ENCODE measurements at places on chromosomes 5 and 9. TPM values are rescaled to one million over a fixed set of nuclear protein-coding genes. Genes with fewer than 3 reads are reported as not detected.

Gene PLPP7
- total RNA-seq, result 7.9 TPM

Gene CARD6
- 5.9 TPM for total RNA-seq

Gene FOXD4
- not detected for total RNA-seq

Gene QRFP
- not detected for total RNA-seq

Gene ALDH1A1
- 69.4 TPM for total RNA-seq

Gene MACROH2A1
- 253 TPM for total RNA-seq

Gene TMC1
- 2.1 TPM for total RNA-seq

Gene IL3
- total RNA-seq, result not detected

Gene C7
- total RNA-seq, result 0.12 TPM

Gene NKD2
- total RNA-seq, result not detected

Gene SLC36A1
- 9.9 TPM for total RNA-seq

Gene CCNJL
- 0.12 TPM for total RNA-seq

Gene INSL4
- not detected for total RNA-seq

Gene PAEP
- not detected for total RNA-seq

Gene NTNG2
- 3.5 TPM for total RNA-seq

Gene GFI1B
- total RNA-seq, result not detected

Gene RASGRF2
- total RNA-seq, result 12.5 TPM

Gene NOXA1
- 1.00 TPM for total RNA-seq

Gene PCDHB10
- 0.12 TPM for total RNA-seq

Gene ASS1
- 186 TPM for total RNA-seq

Gene SEMA6A
- total RNA-seq, result 0.12 TPM

Gene EDIL3
- total RNA-seq, result 4.8 TPM

Gene SPATA31D4
- under 0.01 TPM for total RNA-seq

Gene HACD4
- total RNA-seq, result 9.1 TPM

Gene SPINK13
- total RNA-seq, result 0.37 TPM

Gene LAMC3
- total RNA-seq, result 0.89 TPM

Gene CDO1
- 3.4 TPM for total RNA-seq

Gene LVRN
- total RNA-seq, result 0.33 TPM

Gene ZDHHC11
- 0.44 TPM for total RNA-seq

Gene RNF14
- total RNA-seq, result 76.5 TPM

Gene PITX1
- 1.5 TPM for total RNA-seq

Gene OTP
- not detected for total RNA-seq

Gene ADAMTS2
- 31.4 TPM for total RNA-seq

Gene SLC44A1
- 78.0 TPM for total RNA-seq

Gene CTSV
- total RNA-seq, result 0.89 TPM

Gene GADD45G
- 0.66 TPM for total RNA-seq

Gene SLC34A3
- total RNA-seq, result not detected

Gene SHB
- 12.9 TPM for total RNA-seq

Gene ELOVL7
- under 0.01 TPM for total RNA-seq

Gene C9
- 1.1 TPM for total RNA-seq

Gene PRR7
- 4.9 TPM for total RNA-seq

Gene ESM1
- total RNA-seq, result 212 TPM

Gene DIPK1B
- total RNA-seq, result 1.1 TPM

Gene NEUROG1
- not detected for total RNA-seq

Gene FCHO2
- 13.9 TPM for total RNA-seq

Gene PHF24
- total RNA-seq, result 0.11 TPM

Gene TSSK1B
- 0.11 TPM for total RNA-seq

Gene IL9
- total RNA-seq, result not detected

Gene KLHL9
- 48.9 TPM for total RNA-seq

Gene ZNF483
- total RNA-seq, result 1.9 TPM

Gene SLC23A1
- not detected for total RNA-seq

Gene IL6ST
- 517 TPM for total RNA-seq

Gene F2RL1
- total RNA-seq, result 62.0 TPM

Gene FOXD4L6
- total RNA-seq, result 0.11 TPM

Gene LHX6
- under 0.01 TPM for total RNA-seq

Gene GAPVD1
- total RNA-seq, result 63.9 TPM

Gene PRRC2B
- 42.4 TPM for total RNA-seq

Measured in uterine smooth muscle cell (primary cell).